Upper lobe of right lung (tissue), 1 donor: ENCODE measurements at places on chromosomes 16 and 17.

DNA sequence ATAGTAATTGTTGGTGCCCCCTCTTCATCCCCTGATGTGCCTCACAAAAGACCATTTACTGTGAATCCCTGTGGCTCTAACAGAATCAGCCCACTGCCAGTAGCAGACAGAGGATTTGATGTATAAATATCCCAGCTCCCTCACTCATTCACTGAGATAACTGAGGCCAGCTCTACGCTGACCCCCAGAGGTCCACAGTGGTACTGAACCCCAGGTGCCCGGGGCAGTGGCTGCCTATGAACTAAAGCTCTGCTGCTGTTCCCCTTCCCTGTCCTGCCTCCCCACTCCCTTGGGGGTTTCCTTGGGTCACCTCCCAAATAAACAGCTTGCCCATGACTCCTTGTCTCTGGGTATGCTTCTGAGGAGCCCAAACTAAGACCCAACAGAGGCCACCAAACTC lies 295.8 kb downstream of the FOXL1 start:
- H3K4me3 ChIP-seq: no peak overlapping the region
- H3K27ac ChIP-seq: no peak overlapping the region
- H3K4me1 ChIP-seq: no peaks in the 10 kb centered on the region
- peaks cover 30% of the 10 kb centered on the region for H3K27me3 ChIP-seq
- no peaks in the 10 kb centered on the region for H3K36me3 ChIP-seq
- DNase-seq: no peak

DNA sequence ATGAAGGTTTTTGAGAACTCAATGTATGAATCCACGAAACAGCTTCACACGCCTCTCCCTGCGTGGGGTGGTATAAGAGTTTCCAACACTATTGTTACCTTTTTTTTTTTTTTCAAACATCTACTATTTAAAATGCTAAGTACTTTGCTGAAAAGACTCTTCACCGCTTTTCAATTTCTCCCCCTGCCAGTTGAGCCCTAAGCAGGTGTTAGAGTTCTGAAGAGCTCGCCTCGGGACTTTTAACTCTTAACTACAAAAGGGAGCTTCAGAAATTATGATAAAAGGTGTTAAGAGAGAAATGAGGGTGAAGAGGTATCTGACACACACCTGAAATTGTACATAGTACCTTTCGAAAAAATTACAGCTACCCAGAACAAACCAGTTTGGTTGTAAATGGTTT lies 20.9 kb upstream of the PSMD7 start:
- no peaks in the 10 kb centered on the region for H3K4me1 ChIP-seq
- no peaks in the 10 kb centered on the region for H3K27me3 ChIP-seq
- no peaks in the 10 kb centered on the region for H3K36me3 ChIP-seq
- no peak for DNase-seq
- H3K27ac ChIP-seq: no peak overlapping the region

DNA sequence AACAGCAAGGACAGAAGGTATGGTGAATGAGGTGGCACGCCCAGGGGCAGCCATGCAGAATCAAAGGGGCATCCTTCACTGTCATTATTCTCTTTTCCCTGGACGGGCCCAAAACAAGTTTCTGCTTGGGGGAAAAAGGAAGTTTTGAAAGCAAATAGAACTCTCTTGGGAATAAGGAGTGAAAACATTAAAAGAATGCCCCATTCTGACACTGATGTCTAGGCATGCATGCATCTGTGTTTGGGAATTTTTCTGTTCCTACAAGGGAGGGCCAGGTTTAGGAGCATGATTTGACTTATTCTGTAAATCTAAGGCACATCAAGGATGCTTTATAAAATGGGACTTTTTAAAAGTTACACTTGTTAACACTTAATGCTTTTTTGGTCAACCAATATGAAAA lies 34.3 kb upstream of the SLC12A3 start:
- H3K27me3 ChIP-seq: no peaks in the 10 kb centered on the region
- H3K4me1 ChIP-seq: no peaks in the 10 kb centered on the region
- DNase-seq: no peak
- no peak overlapping the region for H3K4me3 ChIP-seq

DNA sequence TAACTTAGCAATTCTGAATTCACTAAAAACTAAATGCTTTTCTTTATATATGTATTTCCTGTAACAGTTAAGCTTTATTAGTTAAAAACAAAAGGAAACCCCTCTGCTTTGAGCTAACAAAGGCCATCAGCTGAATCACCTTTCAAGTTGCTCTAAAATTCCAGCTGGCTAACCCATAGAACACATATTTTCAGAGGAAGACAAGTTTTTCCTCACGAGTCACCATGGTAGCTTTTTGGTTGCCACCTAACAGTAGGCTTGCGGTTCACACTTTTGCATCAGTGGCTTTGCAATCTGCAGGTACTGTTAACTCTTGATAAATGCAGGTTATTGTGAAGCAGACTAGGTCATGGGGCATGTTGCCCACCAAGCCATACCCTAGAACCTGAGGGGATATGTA lies 57.6 kb upstream of the IRX5 start:
- H3K4me1 ChIP-seq: no peaks in the 10 kb centered on the region
- H3K4me3 ChIP-seq: no peak overlapping the region
- no peak overlapping the region for H3K27ac ChIP-seq
- no peak for DNase-seq
- H3K36me3 ChIP-seq: no peaks in the 10 kb centered on the region
